Stimulated activated CD8-positive, alpha-beta memory T cell treated with anti-CD3 and anti-CD28 coated beads, Interleukin-4, amount 100 ng/mL, for 1 hour (primary cell): ENCODE measurements at places on chromosomes 3 and 15.
A peak's percentile ranks its signal among the peaks of the same experiment; 100 is the strongest.

DNA sequence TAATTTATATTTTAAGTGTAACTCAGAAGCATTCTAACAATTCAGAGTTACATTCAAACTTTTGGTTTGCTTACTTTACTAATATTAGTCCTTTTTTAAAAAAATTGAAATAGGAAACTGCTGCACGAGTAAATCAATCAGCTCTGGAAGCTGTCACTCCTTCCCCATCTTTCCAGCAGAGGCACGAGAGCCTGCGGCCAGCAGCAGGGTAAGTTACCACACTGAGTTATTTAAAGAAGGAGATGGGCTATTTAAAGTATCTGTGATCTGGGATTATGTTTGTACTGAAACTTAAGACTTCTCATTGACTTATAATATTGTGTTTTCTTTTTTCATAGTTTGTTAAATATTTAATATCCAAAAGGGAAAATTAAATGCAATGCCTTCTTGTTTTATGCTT lies 29.3 kb downstream of the APPL1 start:
- DNase-seq, result no peak

DNA sequence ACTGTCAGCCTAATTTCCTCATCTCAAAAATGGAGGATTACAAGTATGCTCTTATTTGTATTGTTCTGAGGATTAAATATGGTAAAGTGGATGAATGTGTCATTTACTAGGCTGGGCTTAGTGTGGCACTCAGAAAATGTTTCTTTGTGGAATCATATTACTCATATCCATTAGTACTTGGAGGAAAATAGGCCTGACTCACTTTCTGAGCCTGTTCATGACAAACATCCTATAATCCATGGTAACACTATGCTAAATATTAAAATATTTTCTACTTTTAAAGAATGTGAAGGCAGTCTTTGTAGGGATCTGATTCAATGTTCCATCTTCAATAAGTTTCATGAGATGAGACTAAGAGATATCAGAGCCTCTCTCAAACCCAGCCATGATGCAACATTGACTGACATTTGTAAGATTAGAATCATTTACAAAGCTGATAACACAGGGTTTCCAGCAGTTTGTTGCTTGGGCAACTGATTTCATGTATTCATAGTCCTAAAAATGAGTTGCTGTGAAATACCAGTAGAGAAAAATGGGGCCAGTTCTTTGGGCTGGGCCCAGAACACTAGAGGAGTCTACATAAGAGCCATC lies 1048.5 kb downstream of the NTRK3 start:
- no peak for DNase-seq

GRCh38 chr3:13346481-13347389 lies 73.4 kb downstream of the NUP210 start:
- DNase-seq, result peak; percentile 37

DNA sequence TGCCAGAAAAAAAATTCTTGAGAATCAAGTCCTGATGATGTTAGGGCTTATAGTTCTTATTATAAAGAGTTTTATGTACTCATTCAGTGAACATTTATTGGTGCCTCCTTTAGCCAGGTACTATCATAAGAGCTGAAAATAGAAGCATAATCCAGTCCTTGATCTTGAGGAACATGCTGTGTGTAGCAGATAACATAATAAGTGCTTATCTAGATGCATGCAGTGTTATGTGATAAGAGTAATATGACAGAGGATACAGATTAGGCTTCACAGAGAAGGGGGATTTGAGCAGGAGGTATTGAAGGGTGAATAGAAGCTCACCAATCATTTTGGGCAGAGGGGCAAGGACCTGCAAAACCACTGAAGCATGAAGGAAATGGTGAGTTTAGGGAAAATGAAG lies 1.1 kb downstream of the CCR2 start:
- no peak for DNase-seq

DNA sequence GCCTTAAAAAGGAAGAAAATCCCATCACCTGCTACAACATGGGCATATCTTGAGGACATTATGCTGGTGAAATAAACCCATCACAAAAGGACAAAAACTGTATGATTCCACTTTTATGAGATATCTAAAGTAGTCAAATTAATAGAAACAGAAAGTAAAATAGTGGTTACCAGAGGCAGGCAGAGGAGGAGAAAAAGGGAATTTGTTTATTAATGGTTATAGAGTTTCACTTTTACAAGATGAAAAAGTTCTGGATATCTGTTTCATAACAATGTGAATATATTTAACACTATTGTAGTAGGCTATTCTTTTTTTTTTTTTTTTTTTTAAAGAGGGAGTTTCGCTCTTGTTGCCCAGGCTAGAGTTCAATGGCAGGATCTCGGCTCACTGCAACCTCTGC lies 40.4 kb downstream of the DPH3 start:
- DNase-seq, result no peak

- no peak for DNase-seq
Measured at GRCh38 chr3:127551178-127551577, 39.4 kb downstream of the TPRA1 start.

DNA sequence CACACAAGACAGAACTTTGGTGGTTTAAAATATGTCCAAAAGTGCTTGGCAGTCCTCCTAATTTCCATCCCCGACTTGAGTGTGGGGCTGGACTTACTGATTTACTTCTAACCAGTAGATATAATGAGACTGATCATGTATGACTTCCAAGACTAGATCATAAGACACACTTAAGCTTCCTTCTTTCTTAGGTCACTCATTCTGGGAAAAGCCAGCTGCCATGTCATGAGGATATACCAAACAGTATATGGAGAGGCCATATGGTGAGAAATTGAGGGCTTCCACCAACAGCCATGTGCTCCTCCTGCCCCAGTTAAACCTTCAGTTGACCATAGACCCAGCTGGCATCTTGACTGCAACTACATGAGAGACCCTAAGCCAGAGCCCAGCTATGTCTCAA lies 282.8 kb upstream of the PROK2 start:
- no peak for DNase-seq

- no peak for DNase-seq
Measured at GRCh38 chr15:40285151-40285550, 2.3 kb upstream of the ANKRD63 start.

DNA sequence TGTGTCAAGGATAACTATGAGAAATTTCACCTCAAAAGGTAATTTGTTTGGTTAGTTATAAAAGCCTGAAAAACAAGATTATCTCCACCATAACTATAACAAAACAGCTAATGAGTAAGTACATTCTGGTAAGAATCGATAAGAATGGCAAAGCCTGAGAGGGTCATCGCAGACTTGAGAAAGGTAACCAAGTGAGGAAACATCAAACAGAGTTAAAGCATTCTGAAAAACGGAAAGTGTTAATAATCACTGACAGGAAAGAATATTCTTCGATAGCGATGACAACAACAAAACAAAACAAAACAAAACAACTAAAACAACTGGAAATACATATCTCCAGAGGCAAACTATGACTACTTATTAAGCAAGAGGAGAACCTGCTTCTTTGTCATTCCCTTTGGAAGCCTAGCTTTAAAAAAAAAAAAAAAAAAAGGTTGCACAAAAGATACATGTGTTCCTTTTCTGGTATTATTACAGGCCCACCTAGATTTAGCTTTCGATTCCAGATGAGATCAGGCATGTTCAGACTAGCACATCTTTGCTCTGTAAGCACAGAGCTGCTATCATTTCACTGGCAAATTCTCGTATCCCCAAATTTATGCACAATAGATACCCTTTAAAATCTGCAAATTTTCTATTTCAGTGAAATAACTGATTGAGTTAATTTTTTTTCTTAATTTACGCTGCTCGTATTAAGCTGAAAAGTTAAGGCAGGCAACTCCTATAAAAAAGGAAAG lies 155.6 kb downstream of the TIGIT start:
- DNase-seq, result no peak

GRCh38 chr3:133988631-133989161 lies 41.0 kb downstream of the SLCO2A1 start:
- no peak for DNase-seq

DNA sequence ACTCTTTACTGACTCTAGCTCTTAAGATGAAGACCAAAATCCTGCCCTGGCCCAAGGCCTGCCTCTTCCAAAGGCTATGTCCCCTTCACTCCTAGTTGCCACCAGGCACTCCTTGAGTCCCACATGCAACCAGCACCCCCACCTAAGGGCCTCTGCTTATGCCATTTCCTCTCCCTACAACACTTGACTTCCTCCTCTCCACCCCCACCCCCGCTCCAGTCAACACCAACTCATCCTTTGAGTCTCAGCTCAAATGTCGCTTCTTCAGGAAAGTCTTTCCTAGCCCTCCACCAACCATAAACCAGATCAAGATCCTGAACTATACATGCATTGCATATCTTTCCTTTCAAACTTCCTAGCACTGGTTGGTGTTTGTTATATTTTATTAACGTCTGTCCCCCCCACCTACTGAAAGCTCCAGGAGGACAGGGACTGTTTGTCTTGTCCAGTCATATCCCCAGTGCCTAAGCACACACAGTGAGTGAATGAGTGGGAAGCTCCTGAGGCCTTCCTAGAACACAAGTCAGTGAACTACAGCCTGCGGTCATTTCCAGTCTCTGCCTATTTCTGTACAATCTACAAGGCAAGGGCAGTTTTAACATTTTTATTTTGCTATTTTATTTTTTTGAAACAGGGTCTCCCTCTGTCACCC lies 7.3 kb downstream of the TBC1D2B start:
- no peak for DNase-seq

DNA sequence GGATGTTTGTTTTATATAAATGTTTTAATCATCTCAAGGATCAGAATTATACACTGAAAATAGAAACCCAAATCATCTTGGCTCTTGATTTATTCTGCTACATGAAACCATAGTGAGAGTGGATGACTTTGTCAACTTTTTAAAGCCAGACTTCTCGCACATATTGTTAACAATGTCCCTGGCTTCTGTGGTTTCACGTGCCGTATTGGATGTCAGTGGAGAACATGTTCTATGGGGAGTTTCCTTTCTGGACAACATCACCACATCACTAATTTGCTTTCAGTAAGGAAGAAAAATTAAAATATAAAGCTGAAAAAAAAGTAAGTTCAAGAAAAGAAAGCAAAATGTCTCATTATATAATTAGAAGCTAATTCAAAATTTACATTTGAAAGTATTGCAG lies 297.1 kb upstream of the MME start:
- no peak for DNase-seq
